ENCODE measurements at places on chromosomes 6 and 20.

- DNase-seq = peak; percentile 78
Measured at GRCh38 chr6:112163295-112164257, 76.2 kb downstream of the FAM229B start.

DNA sequence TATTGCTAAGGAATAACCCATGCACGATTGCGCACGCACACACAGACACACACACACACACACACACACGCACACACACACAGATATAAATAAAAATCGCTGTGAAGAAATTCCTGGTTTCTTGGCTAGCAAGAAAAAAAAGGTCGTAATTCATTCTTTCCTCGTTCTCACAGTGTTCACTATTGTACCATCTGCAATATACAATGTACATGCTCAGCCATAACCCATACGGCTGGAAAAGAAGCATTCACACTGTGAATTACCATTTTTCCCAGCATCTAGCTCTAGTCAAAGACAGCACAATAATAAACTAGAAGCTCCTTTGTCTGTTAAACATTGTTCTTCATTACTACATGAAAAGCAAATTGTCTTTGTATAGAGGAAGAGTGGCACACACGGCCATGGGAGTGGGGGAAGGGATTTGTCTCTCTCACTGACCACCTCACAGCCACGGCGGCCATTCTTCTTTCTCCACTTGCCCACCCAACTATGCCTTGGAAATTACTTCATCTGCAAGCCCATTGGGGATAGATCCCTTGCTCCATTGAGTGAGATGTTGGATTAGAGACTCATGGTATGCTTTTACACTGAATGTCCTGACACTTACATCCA, 115.3 kb upstream of the ID4 start:
- DNase-seq = no peak

- DNase-seq = no peak
Measured at GRCh38 chr6:156515242-156515641, 261.9 kb upstream of the ARID1B start.

GRCh38 chr6:51213811-51214210, 395.1 kb downstream of the TFAP2B start:
- no peak for DNase-seq

DNA sequence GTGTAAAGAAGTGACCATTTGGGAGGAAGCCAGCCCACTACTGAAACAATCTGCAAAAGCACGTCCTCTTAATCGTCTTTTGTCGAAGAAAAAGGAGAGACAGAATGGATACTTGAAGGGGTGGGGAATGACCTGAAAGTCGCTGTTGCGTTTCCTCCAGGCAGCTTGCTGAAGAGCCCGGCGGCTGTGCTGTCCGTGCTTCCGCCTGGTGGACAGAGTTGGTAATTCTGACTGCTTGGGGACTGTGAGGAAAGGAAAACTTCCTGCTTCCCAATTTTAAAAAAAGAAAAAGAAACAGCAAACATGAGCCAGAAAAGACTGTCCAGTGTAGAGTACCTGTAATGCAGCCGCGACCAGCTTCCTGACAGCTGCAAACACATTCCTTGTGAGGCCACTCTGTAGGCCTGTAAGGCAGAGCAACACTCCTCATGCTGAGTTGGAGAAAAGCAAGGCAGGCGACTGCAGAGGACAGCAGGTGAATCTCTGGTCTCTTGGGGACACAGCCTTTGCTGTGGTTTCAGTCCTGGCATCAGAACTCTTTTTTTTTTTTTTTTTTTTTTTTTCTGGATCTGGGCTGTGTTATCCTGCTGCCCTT, 251.1 kb upstream of the TBX18 start:
- DNase-seq = peak; percentile 8

- DNase-seq = no peak
Measured at GRCh38 chr6:35844290-35844689, 39.1 kb downstream of the LHFPL5 start.

DNA sequence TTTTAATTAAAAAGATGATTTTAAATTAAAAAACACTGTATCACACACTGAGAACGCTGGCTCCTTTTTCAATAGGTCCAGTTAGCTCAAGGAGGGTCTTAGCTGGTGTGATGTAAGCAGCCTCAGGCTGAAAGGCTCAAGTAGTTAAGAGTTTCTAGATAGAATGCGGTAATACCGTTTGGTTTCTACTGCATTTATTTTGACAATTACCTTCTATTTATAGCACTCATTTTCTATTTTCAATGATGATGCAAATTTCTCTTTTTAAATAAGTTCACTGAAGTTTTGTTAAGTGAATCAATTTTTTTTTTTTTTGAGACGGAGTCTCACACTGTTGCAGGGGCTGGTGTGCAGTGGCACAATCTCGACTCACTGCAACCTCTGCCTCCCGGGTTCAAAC, 87.1 kb downstream of the PREX1 start:
- no peak for DNase-seq

DNA sequence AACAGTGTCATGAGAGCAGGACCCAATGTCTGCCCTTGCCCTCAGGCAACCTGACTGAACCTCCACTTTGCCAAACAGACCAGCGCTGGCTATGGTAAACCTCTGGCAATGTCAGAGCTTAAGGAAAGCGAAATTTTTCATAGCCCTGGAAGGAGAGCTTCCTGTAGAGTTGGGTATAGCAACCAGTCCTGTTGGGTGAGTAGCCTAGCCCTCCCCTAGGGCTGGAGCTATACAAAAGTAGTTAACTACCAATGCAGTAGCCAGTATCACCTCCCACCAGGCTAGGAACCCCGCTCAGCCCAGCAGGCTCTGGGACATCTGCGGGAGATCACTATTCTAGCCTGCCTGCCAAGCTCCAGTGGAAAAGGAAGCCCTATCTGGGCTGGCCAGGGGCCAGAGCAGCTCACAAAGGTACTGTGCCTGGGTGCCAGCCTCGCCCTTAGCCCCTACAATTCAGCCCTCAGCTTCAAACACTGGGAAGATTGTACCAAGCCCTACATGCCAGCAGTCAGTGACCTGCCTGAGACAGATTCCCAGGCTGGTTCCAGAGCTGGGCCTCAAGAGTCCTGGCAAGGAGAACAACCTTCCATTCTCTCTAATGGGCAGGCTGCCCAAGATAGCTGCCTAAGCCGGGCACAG, 7.9 kb downstream of the WFDC3 start:
- no peak for DNase-seq

DNA sequence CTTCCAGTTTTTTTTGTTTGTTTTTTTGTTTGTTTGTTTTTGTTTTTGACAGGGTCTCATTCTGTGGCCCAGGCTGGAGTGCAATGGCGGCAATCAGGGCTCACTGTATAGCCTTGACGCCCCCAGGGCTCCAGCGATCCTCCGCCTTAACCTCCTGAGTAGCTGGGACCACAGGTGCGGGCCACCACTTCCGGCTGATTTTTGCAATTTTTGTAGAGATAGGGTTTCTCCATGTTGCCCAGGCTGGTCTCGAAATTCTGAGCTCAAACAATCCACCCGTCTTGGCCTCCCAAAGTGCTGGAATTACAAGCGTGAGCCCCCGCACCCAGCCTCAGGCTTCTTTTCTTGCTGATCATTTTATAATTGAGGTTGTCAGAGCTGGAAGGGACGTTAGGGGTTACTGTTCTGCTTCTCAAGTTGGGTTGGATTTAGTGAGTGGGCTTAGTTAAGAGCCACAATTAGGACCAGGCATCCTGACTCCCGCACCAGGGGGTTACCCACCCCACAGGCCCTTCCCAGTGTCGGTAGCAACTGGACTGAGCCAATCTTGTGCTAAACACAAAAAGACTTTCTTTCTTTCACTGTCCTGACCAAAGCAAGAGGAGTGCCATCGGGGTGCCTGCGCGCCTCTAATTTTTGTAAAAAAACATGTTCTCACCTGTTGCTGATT, 13.1 kb upstream of the ZSCAN9 start:
- DNase-seq = no peak

- no peak for DNase-seq
Measured at GRCh38 chr20:47370850-47371782, 14.6 kb upstream of the ZMYND8 start.

DNA sequence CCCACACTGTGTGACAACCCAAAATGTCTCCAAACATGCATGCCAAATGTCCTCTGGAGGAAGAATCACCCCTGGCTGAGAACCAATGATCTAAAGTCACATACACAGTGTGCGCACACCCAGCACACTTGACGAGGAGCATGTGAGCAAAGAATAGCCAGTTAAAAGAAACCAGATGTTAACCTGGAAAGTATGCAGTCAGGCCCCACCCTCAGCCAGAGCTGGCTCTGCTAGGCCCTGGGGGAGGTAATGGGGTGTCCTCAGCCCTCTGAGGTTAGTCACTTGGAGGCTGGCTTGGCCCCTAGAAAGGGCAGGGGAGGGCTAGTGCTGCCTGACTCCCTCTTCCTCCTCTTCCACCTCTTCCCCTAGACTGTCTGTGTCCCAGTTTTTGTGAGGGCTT, 15.2 kb upstream of the GUCA1A start:
- no peak for DNase-seq

DNA sequence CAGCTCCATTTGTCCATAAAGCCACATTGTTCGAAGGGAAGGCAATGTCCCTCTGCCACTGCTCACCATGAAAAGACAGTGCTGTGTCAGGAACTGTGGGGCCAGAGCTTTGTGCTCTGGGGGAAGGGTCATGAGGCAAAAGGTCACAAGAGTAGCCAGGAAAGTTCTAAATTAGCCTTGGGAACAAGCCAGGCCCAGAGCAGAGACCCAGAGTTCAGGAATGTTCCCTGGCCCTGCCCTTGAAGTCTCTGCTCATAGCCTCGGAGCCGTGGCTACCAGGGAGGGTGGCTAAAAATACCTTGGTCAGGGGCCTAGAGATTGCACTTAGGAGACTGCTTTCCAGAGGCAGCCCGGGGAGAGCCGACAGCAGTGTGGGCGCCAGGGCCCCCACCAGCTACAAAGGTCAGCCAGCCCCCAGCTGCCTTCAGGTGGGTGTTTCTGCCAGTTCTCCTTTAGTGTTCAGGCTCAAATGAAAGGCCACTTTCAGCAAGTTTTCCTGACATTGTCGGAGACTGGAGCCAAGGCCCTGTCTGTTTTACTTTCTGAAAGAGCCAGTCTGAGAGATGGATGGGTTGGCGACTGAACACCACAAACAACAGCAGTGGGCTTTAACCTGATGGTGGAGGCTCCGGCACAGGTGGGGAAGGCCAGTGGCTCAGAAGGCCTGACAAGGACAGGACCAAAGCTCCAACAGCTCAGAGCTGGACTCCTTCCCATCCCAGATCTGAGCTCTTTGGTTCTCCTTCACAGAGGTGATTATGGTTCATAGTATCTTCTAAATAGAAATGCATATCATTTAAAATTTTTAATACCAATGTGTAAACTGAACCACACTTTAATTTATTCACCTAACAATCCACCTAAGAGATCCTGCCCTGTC, 76.2 kb downstream of the CDH26 start:
- no peak for DNase-seq

DNA sequence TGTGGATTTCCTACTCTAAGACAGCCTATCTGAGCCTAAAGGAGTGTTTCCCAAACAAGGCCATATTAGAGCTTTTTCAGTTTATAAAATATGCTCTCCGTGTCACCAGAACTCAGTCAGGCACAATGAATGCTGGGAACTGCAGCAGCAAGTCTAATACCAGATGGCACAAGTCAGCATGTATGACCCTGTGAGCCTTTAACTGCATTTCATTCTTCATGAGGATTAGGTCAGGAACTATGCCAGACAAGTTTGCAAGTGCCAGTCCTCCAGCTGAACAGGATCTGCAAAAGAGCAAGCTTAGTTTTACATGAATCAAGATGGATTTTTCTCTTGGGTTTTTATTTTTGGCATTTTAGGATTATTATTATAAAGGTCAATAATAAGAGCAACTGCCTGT, 66.7 kb upstream of the SAMD5 start:
- no peak for DNase-seq

DNA sequence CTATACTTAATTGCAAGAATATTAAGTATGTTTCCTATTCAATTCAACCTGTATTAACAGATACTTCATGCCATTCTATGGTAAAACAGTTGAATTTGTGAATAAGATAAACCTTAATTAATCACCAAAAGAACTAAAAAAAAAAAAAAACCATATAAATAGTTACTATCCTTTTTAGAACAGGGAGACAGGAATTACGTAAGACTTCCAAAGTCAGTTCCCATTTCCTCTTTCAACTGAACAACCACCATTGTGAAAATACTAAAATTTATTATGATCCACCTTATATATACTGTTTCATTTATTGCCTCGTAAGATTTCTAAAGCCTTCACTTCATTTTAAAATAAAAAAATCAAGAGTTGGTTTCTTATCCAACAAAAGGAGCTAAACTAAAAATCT, 9.4 kb downstream of the CCNC start:
- DNase-seq = no peak

DNA sequence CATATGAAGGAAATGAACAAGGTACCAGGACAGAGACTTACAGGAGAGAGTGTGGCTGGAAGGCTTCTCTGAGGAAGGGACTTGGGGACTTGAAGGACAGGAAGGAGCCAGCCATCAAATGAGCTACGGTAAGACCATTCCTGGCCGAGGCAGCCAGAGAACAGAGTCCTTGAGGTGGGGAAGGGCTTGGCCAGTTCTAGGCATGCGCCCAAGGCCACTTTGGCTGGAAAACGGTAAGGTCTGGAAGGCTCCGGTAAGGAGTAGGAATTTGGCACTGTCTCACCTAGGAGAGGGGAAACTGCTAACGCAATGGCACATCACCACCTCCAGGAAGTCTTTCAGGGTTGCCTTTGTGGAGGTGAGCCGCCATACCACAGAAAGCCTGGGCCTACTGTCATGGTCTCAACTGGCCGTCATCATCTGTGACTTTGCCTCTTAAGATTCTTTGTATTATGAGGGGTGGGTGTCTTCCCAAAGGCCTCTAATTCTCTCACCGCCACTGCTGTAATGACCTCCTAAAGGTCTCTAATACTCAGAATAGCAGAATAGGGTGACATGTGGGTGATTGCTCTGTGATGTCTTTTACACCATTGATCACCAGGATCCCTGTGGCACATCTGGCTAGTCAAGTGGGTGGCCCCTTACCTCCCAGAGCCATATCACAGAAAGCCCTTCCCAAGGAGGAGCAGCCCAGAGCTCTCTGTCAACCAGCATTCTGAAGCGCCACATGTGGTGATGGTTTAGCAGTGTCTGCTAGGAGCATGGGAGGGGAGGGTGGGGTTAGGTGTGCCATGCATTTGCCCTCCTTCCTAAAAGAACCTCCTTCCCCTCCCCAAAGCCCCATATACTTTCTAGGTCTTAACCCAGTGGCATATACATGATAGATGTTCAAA, 17.7 kb upstream of the STX16 start:
- no peak for DNase-seq

- peak; percentile 30 for DNase-seq
Measured at GRCh38 chr6:89368107-89368506, 15.6 kb upstream of the UBE2J1 start.

GRCh38 chr20:59064214-59064722, 21.7 kb upstream of the PRELID3B start:
- DNase-seq = peak; percentile 88

GRCh38 chr6:63676412-63677114, 41.0 kb downstream of the PHF3 start:
- no peak for DNase-seq

DNA sequence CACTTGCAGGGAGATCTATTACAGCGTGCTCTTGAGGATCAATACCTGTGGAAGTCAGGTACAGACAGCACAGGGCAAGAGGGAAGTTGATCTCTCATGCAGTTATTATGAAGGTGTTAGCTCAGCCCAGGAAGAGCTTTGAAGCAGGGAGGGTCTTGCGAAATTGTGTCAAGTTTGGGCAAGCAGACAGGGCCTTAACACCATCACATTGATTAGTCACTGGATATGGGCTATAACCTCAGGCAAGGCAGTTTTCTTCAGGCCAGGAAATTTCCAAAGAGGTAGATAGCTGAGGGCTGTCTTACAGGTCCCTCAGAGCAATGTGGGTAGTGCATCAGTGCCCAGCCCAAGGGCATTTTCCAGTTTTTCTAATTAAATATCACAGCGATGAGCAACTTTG, 643.8 kb downstream of the DHX35 start:
- DNase-seq = no peak

Measured in NCI-H748 treated with DMSO at 0.1 percent for 48 hours (cell line).